ENCODE measurements at places on chromosomes 1 and 21. TPM values are rescaled to one million over a fixed set of nuclear protein-coding genes. Genes with fewer than 3 reads are reported as not detected.

The BTBD8 gene
- total RNA-seq: 14.1 TPM

The FCRL1 gene
- total RNA-seq: 3.4 TPM

The IGSF9 gene
- total RNA-seq: 4.9 TPM

The USP25 gene
- 148 TPM for total RNA-seq

The FCRL6 gene
- 0.77 TPM for total RNA-seq

The NBPF1 gene
- total RNA-seq: 54.1 TPM

The SPRR2B gene
- total RNA-seq: not detected

The KCNE1 gene
- 6.5 TPM for total RNA-seq

DNA sequence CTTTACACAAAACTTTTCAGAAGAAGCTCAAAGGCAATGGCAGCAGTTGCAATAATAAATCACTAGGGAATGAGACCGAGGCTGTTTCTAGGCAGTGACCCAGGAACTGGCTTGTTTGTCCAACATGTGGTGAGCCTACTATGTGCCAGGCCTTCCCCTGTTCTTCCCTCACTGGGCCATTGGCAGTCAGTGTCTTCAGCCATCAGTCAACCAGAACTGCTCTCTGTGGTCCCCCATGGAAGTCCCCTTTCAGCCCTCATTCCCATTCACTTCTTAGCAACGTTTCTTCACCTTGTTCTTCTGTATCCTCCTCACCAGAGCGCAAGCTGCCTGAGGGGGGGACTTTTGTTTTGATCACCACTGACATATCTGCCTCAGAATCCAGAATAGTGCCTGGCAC, 274.1 kb downstream of the RRAGC start:
- DNase-seq: no peak

- DNase-seq: peak; percentile 70
Measured at GRCh38 chr1:33363470-33363861, 42.6 kb upstream of the A3GALT2 start.

- DNase-seq: no peak
Measured at GRCh38 chr1:30125021-30125820, 598.2 kb downstream of the MATN1 start.

DNA sequence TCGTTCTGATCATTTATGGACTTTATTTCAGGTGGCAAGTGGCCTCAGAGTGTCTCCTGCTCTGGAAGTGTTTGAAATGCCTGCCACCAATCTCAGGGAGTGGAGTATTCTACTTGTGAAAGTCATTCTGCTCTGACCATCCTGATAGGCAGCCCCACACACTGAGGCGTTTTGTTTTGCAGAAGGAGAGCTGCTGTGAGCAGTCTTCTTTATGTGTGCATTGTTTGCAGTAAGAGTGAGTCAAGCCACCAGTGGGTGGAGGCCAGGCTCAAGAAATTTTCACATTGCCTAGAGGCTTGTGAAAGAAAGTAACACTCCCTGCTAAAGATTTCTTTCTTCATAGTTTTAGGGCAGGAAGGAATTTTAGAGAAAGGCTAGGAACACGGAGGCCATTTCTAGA, 204.4 kb downstream of the SLC35F3 start:
- DNase-seq: no peak

- no peak for DNase-seq
Measured at GRCh38 chr1:20972855-20973254, 185.7 kb upstream of the HP1BP3 start.

GRCh38 chr1:7550261-7550865, 220.7 kb upstream of the VAMP3 start:
- DNase-seq: no peak

DNA sequence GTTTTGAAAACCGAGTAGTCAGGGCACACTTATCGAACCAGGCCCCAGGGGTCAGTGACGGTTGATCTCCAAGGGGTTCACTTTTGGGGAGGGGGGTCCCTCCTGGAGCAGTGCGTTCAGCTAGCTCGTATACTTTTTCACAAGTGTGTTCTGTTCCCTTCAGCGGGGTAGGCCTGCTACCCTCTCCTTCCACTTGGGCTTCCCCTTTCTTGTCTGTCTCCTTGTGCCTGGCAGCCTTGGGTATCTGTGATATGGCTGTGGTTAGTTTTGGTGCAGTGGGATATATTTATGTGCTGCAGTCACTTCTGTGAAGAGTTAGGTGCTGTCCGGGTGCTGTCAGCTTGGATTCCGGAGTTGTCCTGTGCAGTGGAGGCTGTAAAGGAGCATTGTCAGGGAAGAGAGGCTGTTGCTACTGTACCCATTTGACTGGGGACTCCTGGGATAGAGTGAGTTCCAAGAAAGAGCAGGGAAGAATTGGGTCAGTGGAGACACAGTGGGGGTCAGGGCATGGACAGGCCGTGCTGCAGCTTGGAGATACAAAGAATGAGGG, 29.7 kb downstream of the ADARB1 start:
- DNase-seq: no peak

- no peak for DNase-seq
Measured at GRCh38 chr1:27967884-27968466, 8.2 kb downstream of the XKR8 start.

DNA sequence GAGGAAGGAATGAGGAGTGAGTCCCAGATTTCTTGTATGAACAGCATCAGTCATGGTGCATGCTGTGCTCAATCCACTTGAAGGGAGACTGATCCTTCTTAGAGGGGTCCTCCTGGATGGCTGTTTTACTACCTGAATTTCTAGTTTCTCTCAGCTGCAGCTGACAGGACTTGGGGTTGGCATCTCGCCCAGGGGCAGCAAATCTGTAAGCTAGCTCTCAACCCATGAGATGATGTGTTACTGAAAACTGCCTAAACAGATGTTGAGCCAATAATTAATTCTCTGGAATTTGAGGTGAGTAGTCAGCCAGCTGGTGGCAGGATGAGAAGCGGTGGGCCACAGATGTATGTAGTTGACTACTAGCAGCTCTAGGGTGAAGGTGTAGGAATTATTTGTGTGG, 19.6 kb downstream of the BACH1 start:
- peak; percentile 46 for DNase-seq
